ENCODE measurements at places on chromosomes 12 and 14.

DNA sequence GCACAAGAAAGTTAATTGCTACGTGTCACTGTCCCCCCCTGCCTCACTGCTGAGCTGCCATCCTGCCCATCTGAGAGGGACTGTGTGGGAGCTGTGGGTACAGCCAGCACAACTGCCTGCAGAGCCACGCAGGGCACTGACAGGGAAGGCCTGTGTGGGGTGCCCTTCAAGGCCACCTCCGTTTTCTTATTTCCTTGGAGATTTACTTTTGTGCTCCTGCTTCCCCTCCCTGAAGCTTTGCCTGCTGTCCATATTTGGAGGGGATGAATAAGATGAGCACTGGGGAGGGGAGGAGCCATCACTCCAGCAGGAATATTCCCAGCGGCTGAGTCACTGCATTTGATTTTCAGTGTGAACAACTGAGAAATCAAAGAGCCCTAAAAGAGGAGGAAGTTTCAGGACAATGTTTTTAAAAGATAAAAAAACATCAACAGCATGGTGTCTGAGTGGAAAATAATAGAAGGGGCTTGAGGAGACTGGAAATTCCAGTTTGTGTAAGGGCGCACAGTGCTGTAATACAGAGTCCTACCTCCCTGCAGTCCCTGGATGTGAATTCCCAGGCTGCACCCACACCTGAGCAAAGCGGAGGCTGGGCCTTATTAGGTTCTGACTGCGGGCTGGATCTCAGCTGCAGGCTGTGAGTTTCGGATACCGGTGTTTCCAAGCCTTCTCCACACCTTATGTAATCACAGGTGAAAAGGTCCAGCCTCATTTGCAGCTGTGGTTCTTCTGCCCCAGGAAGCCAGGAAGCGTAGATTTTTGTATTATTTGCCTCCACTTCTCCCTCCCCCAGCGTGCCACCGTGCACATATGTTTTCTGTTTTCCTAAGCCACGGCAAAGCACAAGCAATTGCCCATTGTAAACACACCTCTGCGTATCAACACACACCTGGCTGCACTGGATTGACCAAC is 192.6 kb upstream of the BCL2L14 start:
- DNase-seq: no peak

DNA sequence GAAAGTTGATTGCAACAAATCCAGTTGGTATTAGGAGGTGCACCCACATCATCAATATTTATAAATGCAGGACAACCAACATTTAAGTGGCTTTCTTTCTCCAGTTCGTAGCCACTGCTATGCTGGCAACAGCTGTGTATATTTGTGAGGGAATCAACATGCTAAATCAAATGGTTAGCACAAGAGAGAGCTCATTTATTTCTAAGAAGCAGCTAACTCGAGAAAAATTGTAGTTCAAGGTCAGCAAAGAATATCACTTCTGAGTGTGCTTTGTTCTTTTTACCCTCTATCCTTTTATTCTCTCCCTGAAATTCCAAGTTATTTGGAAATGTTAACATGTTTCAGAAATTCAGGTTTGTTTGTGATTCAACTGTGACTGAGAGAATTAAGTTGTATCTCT is 137.3 kb downstream of the NAV3 start:
- DNase-seq: no peak

DNA sequence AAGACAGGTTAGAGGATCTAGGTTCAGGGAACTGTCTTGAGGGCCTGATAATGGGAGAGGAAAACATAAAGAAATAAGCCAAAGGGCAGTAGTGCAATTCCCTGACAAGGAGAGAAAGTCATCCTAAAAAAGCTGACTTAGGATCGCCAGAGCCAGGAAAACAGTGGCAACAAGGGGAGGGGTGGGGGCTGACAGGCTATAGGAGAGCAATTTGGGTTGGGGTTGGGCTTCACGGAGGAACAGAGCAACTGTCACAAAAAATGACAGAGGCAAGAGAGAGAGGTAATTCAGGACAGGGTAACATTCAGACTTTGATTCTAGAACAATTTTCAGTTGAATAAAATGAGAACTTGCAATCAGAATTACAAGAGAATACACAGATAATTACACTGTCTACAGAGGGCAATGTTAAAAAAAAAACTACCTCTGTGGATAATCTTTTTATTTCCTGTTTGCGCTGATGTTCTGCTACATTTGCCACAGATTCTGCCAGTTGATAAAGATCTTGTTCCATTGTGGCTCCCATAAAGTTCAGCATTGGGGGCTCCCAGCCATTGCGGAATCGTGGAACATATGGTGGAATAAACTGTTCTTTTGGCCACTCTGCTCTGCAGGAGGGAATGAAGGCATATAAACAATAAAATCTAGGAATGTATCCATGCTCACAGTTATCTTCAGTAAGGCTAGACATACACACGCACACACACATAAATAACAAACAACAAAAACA is 138.6 kb downstream of the EPS8 start:
- DNase-seq: no peak

DNA sequence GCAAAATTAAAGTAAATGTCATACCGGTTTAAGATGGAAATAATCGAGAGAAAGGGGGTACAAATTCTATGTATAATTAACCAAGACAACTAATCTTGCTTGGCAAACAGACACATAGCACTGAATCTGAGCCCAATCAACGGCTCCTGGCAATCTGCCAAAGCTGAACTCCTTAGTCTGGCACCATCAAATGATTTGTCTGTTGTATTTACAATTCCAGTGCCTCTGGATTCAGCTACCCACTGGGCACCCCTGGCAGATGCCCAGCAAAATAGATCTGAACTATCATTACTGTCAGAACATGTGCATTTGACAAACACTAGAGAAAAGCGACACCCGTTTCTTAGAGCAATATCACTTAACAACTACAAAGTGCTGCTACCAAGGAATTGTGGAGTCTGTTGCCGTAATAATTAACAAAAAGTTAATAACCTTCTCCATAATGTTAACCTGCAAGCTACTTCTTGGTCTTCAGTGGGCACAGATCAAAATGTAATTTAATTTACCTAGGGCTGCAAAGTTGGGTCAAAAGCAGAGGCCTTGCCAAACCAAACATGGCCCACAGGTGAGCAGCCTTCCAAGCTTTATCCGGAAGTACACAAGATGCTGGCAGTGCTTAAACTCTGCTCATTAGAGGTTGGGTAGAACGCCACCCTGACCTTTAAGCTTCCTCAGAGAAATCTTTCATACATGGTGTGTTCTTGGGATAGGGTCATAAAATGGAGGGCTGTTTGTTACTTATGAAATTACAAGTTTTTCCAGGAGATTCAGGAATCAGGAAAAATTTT is 7.6 kb downstream of the EGLN3 start:
- DNase-seq: no peak

DNA sequence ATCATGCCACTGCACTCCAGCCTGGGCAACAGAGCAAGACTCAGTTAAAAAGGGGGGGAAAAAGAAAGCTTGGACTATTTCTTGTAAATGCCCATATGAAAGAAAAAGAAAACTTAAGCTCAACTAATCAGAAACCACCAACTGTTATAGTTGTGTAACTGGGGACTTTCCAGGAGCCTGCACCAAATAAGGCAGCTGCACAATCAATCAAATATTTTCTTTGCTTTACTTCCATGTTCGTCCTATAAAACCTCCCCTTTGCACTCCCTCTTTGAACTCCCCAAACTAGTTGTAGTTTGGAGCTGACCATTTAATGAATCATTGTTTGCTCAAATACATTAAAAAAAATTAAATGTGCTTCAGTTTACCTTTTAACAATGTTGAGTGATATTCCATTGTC is 54.9 kb downstream of the OTOGL start:
- no peak for DNase-seq

GRCh38 chr12:14873440-14874185 is 12.0 kb downstream of the MGP start:
- DNase-seq: no peak

GRCh38 chr12:55982319-55982936 is 8.6 kb downstream of the RAB5B start:
- no peak for DNase-seq

GRCh38 chr12:52190860-52191729 is 719 bp downstream of the KRT80 start:
- no peak for DNase-seq

DNA sequence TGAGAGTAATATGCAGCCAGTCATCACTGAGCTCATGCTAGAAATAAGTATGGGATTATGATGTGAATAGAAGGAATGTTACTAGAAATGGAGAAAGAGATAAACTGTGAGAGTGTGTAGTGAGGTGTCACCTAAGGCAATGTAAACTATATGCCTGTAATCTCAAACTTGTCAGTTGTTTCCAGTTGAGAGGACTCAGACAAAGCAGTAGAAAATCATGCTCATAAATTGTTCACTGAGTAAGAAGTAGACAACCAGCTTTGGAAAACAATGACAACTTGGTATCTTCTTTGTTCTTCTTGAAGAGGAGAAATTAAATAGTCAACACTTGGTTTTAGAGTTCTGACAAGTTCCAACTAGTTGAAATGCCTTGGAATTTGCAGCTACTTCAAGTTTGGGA is 148.5 kb upstream of the OR4E1 start:
- DNase-seq: no peak

DNA sequence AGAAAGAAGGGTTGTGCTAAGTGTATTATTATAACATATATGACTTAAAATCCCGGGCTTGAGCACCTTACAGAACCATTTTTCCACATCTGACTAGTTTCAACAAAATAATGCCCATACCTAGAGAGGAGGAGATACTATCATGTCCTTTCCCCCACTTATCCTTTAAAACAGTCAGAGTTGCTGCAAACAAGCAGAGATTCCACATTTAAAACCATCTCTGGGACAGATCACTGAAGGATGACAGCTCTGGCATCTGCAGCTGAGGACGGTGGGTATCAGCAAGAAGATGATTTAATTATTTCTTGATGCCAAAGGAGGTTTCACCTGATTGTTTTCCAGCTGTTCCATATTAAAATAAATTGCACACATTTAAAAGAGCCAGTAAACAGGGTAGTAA is 328.0 kb upstream of the TMTC1 start:
- DNase-seq: no peak

Measured in stimulated activated CD4-positive, alpha-beta T cell treated with anti-CD3 and anti-CD28 coated beads, TNF-alpha, amount 100 ng/mL, for 1 hour (primary cell).